Stimulated activated CD4-positive, alpha-beta T cell treated with anti-CD3 and anti-CD28 coated beads, Interleukin-15, amount 100 ng/mL, for 24 hours (primary cell): ENCODE measurements at places on chromosomes 1 and 21.

- no peak for DNase-seq
These were observed 31.4 kb upstream of the CLSTN1 start for GRCh38 chr1:9855186-9855585.

GRCh38 chr21:42666023-42666747 lies 12.8 kb downstream of the PDE9A start:
- DNase-seq: no peak

GRCh38 chr1:51690285-51690961 lies 73.5 kb downstream of the OSBPL9 start:
- DNase-seq: no peak

- DNase-seq: no peak
These were observed 66.9 kb downstream of the CDC7 start for GRCh38 chr1:91567583-91567982.

DNA sequence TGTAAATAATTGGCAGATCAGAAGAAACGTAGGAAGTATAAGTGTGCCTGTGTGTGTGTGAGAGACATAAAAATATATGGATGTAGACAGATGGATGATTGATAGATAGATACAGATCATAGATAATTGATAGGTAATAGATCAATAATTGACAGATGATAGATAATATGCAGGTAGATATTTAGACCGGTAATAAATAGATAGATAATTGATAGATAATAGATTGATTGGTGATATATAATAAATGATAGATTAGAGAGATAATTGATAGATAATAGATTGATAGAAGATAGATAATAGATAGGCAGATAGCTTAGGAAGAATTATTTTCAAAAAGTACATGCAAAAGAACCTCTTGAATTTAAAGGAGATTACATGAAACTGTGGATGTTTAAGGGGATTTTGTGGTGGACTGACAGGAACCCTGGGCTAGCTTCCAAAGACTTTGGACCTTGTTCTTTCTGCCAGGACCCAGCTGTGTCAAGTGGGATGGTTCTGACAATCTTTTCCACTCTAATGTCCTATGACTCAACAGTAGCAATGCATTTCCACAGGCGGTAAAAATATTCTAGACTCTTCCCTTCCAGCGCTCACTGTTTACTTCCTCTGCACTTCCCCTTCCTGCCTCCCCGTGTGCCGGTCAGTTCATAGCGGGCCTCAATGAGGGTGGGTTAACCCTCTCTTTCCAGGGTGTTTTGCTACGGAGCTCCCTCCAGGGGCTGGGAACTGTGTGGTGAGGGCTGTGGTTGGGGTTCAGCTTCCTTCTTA lies 39.4 kb downstream of the KCNJ15 start:
- DNase-seq: no peak

DNA sequence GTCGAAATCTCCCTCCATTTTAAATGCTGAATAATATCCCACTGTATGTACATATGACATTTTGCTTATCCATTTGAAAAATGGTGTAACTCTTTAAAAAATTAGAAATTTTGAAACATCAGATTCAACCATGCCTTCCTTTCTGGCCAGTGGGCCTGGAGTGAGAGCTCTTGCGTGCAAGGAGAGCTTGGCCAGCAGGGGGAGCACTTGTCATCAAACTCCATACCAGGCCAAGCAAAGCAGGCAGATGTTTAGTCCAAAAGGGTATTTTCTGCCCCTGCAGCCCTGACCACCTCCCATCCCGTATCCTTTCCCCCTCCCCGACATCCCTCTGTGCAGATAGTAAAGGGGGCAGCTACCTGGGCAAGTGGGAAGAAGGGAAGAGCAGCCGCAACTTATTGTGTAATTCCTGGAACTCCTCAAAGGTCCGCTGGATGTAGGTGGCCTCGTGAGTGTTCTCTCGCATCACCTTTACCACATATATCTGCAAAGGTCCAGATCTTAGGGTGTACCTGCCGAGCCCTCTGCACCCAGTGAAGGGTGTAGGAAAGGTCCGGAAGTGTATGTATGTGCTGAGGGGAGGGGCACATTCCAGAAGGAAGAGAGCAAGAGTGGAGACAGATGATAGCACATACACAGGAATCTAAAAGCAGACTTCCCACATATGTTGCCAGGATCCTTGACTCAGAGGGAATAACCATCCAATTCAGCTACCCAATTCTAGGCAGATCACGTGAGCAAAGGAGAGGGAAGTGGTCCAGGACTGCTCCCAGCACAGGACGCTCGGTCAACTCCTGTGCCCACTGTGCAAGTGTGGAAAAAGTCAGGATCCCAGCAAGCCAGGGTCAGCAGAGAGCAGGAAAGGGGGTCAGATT lies 19.9 kb upstream of the PPP1R15B start:
- peak; percentile 88 for DNase-seq
